Motor neuron (in vitro differentiated cells): ENCODE measurements at places on chromosomes 4 and X.
A peak's percentile ranks its signal among the peaks of the same experiment; 100 is the strongest.

- no peak for ATAC-seq
Observed at GRCh38 chr4:166657261-166657660, 577.0 kb downstream of the SPOCK3 start.

GRCh38 chrX:86806786-86807185 is 658.5 kb downstream of the DACH2 start:
- ATAC-seq: peak; percentile 20

DNA sequence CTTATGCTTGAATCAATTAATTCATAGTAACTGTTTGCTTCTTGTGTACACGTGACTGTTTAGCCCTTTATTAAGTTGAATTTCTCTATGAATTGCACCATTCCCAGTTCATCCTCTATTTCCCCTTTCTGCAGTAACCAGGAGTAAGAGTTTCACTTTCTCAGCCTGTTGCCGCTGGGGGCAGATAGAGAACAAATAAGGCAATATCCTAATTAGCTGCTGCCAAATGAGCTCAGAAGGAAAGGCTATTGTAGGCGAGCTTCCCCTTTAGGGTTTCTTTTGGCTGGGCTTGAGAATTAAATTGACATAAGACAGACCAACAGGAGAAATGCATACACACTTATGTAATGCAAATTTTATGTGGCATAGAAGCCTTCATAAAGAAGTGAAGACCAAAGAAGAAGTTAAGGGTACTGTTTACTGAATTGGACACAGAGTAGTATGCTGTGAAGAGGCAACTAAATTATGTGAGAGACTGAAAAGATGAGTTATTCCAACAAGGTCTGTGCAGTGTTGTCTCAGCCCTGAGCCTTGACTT is 1594.7 kb downstream of the TECRL start:
- ATAC-seq: no peak

GRCh38 chr4:38688676-38689355 is 24.8 kb downstream of the KLF3 start:
- no peak for ATAC-seq

- ATAC-seq: no peak
Observed at GRCh38 chrX:21721195-21721594, 36.7 kb downstream of the SMPX start.

DNA sequence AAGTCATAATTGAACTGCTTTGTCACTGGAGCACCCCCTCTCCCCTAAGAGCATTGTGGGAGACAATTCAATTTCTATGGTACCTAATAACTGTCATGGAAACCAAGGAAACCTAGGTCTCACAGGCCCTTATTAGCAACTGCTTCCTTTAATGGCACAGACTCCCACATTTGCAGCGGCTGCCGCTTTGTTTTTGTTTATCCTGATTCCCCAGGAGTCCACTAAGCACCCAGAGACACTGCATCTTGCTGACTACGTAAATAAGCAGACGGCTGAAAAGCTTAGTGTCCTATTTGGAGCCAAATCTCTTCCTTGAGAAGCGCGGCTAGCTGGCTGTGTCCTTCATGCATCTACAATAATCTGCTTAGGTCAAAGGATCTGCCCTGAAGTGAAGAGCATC is 494.4 kb downstream of the TMA16 start:
- ATAC-seq: no peak

DNA sequence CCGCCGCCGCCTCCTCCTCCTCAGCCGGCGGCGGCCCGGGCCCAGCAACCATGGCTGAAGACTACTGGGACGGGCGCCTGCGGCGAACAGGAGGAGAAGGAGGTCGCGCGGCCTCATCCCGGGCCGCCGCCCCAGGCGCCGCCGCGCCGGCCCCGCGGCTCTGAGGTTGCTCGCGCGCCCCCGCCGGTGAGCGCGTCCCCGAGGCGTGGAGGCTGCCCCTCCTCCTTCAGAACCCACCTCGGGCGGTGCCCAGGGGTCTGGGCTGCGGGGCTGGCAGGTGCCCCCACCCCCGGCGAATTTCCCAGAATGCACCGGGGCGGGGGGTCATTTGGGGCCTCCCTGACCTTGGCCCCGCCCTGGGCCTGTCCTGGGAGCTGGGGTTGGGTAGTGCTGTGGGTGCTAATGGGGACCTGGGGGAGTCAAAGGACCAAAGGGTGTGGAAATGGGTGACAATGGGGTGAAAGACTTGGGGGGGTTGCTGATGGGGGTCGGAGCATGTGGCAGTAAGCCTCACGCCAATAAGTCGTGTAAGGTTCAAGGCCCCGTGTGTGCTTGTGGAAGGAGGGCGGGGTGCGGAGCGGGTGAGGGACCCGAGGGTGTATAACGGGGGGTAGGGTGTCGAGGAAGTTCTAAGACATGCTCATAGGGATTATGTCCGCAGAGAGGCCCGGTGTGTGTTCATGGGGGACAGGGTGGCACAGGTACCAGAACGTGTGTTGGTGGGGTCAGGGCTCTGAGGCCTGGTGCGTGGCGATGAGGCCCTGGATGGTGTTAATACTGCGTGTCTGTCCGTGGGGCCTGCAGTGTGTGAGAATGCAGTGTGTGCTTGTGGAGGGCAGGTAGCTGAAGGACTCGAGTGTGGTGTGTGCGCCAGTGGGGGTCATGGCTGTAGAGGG is 687 bp downstream of the CDK16 start:
- ATAC-seq: no peak

- ATAC-seq: peak; percentile 88
Observed at GRCh38 chr4:160894809-160895208, 1269.0 kb downstream of the FSTL5 start.

DNA sequence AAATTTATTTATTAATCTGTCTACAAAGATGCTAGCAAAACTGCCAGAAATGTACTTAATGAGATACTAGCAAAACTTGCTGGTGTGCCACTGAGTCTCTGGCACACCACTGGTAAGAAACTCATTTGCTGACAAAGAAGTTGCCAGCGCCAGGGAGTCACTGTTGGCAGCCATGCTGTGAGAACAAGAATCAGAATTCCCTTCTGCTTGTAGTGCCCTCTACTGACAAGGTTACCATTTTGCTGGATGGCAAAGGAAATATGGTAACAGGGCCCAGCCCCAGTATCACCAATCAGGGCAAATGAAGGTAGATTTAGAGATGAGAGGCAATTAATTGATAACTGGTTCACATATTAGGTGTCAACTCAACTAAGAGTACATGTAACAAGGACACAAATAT is 750.1 kb upstream of the ADGRL3 start:
- no peak for ATAC-seq

GRCh38 chr4:86948276-86948675 is 13.5 kb downstream of the AFF1 start:
- peak; percentile 64 for ATAC-seq

GRCh38 chr4:186557061-186557460 is 1.7 kb upstream of the MTNR1A start:
- no peak for ATAC-seq

DNA sequence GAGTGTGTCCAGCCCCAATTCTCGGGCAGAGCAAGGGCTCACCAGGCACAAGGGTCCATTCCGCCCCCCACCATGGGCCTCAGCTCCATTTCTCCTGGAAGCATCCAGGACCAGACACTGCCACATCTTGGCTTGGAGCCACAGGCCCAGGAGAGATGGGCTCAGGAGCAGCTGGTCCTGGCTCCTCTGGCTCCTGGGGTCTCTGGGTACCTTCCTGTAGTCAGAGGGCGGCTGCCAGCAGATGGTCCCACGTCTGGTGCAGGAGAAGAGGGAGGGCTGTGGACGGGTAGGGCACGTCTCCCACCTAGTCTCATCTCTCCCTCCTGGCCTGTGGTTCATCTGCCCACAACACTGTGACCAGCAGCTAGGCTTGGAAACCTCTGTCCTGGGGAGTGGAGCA is 8.0 kb downstream of the ATP2B3 start:
- ATAC-seq: no peak

DNA sequence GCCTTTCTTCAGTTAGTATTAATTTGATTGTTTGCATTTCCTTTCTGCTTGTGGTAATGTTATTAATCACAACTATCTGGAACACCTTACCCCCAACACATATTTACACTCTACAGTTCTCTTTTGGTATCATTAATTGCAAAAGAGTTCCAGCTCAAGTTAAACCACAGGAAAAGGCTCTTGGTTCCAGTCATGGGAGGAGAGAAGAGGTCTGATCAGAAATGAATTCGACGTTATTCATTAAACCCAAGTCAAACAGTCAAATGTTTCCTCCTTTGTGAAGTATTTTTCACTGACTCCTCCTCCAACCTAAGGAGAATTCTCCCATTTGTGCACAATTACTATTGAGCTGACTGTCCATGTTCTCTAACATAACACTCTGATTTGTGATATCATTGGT is 91.4 kb downstream of the SLC39A8 start:
- no peak for ATAC-seq

GRCh38 chr4:244471-244870 is 60.8 kb downstream of the ZNF732 start:
- no peak for ATAC-seq

DNA sequence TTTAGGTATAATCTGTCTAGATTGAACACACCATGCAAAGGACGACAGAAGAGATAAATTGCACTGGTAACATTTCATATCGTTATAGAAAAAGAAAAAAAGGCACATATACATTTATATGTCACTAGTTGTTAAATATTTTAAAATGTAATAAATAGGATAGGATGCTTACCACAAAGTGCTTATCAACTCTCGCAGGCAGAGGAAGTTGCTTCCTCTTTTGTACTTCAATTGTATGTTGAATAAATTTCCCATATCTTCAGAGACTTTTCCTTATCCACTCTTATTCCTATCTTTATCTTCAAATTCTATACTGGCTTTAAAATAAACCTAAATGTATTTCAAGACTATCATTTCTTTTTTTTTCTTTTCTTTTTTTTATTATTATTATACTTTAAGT is 163.3 kb upstream of the SPOCK3 start:
- no peak for ATAC-seq

GRCh38 chrX:83345298-83345697 is 162.8 kb upstream of the POU3F4 start:
- no peak for ATAC-seq

DNA sequence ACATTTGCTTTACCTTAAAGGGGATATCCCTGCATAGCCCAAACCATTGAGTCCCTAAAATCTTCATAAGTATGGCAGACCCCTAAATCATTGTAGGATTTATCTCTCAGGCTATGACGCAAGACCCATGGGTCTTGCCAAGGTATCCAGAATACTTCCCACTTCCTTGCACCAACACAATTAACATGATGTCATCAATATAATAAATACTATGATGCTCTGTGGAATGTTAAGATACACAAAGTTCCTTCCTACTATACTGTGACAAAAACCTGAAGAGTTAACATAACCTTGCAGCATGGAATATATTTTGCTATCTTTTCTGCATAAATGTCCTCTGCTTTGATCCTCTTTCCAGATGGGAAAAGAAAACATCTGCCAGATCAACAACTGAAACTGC is 49.9 kb upstream of the TMEM184C start:
- ATAC-seq: no peak

GRCh38 chrX:69149466-69150280 is 15.6 kb downstream of the PJA1 start:
- ATAC-seq: peak; percentile 69

- no peak for ATAC-seq
Observed at GRCh38 chr4:144336633-144337032, 196.1 kb upstream of the GYPA start.

DNA sequence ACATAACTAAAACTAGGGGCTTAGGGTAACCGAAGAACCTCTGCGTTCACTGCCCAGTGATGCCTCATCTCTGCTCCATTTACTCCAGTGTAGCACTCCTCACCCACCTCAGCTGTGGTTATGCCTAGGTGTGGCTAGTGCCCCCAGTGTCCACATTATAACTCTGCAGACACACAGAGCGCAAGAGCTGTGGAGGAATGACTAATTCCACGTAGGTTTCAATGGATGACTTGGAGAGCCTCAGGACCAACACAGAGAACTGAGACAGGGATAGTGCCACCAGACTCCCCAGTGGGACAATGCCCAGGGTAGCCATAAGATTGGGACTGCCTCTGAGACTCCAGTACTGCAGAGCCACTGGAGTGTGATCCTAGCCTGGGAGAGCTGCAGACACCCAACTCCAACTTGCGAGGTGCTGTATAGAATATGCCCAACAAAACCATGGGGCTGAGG is 542.4 kb upstream of the DIPK2B start:
- ATAC-seq: no peak

DNA sequence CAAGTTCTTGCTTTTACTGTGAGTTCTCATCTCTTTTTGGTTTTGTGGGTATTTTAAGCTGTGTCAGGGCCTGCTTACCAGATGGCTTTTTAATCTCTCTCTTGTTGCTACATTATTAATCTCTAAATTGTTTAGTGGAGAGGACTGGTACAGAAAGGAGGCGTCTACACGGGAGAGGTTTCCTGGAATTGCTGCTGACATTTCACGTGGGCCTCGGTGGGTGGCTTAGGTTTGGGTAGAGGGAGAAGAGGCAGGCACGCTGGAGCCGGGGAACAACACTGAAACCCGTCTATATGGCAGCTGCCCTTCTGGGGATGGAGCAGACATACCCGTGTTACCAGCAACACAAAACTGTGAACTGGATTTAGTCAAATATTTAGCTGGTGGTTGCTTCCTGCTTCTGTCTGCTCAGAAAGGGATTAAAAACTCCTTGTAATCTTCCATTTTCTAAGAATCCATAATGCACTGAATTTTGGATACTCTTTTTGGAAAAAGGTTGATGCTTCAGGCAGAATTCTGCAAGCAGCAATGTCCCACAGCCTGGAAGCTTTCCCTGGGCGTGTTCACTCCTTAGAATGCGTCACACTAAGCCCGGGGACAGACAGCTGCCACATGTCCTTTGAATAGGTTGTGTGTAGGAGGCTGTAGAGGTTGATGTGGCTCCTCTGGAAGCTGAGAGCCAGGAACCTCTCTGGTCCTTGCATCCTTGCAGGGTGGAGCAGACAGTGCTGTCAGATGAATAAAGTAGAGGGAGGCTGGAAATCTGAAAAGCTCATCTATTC is 199.8 kb upstream of the GATB start:
- ATAC-seq: no peak

- ATAC-seq: peak; percentile 78
Observed at GRCh38 chrX:11908371-11908770, 150.3 kb downstream of the MSL3 start.

- ATAC-seq: no peak
Observed at GRCh38 chr4:30028826-30029225, 691.3 kb upstream of the PCDH7 start.

DNA sequence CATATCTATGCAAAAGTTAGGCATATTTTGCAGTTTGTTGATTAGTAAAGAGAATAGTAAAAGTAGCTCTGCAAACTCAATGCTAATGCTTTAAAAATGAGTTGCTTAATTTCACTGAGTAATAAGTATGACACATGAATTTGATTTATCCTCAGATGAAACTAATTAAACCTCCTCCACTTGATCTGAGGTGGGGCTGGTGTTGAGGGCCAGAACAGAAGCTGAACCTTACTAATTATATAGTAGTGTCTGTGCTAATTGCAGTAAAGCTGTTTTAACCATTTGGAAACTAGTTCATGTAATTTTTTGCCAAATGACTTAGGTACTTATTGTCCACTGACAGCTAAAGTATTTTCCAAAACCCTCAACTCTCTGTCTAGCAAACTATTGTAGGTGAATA is 7.7 kb upstream of the PGAM4 start:
- ATAC-seq: no peak
